Temporal lobe (tissue), 4 donors: ENCODE measurements at places on chromosomes 2 and 18. TPM values are rescaled to one million over a fixed set of nuclear protein-coding genes. Genes with fewer than 3 reads are reported as not detected.

Gene AMMECR1L
- total RNA-seq, result 13.5 TPM

Gene CHST9
- 3.9 TPM for total RNA-seq

Gene ALK
- total RNA-seq, result 0.98 TPM

Gene NCL
- 157 TPM for total RNA-seq

Gene PLEKHH2
- total RNA-seq, result 2.5 TPM

Gene HOXD10
- not detected for total RNA-seq

Gene EML6
- total RNA-seq, result 3.4 TPM

Gene NR4A2
- total RNA-seq, result 6.1 TPM

Gene PAIP2B
- total RNA-seq, result 13.3 TPM

Gene HOXD1
- not detected for total RNA-seq

Gene IL1RN
- total RNA-seq, result not detected
